Urinary bladder (tissue), 4 donors: ENCODE measurements at places on chromosomes 1 and 21.

- DNase-seq, result no peak
Observed at GRCh38 chr1:7810395-7810794, 26.3 kb downstream of the PER3 start.

- no peak for DNase-seq
Observed at GRCh38 chr21:32782698-32783097, 11.1 kb upstream of the PAXBP1 start.

DNA sequence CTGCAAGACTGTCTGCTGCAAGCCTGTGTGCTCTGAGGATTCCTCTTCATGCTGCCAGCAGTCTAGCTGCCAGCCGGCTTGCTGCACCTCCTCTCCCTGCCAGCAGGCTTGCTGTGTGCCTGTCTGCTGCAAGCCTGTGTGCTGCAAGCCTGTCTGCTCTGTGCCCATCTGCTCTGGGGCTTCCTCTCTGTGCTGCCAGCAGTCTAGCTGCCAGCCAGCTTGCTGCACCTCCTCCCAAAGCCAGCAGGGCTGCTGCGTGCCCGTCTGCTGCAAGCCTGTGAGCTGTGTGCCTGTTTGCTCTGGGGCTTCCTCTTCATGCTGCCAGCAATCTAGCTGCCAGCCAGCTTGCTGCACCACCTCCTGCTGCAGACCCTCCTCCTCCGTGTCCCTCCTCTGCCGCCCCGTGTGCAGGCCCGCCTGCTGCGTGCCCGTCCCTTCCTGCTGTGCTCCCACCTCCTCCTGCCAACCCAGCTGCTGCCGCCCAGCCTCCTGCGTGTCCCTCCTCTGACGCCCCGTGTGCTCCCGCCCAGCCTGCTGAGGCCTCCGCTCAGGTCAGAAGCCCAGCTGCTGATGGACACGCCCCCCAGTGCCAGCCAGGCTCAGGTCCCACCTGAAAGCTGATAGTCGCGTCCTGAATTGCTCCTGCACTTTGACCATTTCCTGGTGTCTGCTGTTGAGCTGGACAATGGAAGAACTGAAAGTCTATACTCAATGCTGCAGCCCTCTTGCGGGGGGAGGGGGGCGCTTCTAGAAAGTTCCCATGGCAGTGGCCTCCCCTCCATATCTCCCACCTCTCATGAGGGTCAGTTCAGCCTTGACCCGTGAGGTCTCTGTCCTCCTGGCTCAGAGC is 1.2 kb downstream of the KRTAP10-4 start:
- no peak for DNase-seq

GRCh38 chr1:41240781-41241353 is 1.2 kb downstream of the SCMH1 start:
- no peak for DNase-seq

- DNase-seq, result no peak
Observed at GRCh38 chr1:54298284-54299033, 98.5 kb downstream of the MRPL37 start.

GRCh38 chr21:30349572-30349971 is 1.2 kb upstream of the KRTAP23-1 start:
- no peak for DNase-seq

DNA sequence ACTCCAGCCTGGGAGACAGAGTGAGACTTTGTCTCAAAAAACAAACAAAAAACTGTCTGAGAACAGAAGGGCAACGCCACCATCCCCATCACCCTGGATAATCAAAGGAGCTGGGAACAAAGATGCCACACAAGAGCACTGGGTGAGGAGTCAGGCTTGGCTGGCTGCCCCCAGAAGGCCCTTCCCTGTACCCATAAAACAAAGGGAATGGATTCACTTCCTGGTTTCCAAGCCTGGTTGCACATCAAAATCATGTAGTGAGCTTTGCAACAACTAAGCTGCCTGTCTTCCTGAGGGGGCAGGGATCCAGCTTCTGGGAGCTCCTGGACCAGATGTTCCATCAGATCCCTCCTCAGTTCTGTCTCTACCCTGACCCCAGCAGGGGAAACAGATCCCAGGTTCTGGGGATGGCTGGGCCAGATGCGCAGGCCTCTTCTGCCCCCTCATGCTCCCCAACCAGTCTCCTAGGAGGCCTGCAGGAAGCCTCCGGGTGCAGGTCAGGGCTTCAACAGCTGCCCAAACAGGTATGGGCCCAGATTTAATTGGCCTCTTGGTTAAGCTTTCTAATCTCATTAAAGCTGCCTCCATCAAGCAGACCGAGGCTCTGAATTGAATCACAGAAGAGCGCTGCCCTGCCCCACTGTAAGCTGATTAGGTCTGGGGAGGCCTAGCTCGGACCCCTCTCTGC is 97.8 kb downstream of the MRPL37 start:
- DNase-seq, result no peak

- no peak for DNase-seq
Observed at GRCh38 chr21:41664881-41665765, 101.7 kb downstream of the RIPK4 start.

GRCh38 chr1:117828201-117828600 is 101.2 kb downstream of the GDAP2 start:
- no peak for DNase-seq

- DNase-seq, result no peak
Observed at GRCh38 chr1:194419721-194420120, 1233.3 kb upstream of the B3GALT2 start.

DNA sequence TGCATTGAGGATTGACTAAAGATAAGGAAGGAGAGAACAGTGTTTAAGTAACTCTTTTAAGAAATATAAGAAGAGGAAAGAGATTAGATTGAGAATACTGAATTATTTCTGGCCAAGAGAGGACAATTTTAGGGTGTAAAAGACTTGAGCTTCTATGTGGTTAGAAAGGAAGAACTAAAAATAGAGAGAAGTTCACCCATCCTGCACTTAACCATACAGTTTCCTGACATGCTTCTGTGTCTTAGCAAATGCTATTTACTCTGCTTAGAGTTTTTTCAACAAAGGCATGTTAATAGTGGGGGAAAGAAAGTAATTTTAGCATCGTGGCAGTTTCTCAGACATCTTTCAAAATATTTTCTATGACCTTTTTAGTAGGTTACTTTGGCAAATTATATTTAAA is 122.8 kb upstream of the GPR52 start:
- DNase-seq, result no peak

GRCh38 chr1:156851779-156852417 is 7.0 kb downstream of the INSRR start:
- no peak for DNase-seq

DNA sequence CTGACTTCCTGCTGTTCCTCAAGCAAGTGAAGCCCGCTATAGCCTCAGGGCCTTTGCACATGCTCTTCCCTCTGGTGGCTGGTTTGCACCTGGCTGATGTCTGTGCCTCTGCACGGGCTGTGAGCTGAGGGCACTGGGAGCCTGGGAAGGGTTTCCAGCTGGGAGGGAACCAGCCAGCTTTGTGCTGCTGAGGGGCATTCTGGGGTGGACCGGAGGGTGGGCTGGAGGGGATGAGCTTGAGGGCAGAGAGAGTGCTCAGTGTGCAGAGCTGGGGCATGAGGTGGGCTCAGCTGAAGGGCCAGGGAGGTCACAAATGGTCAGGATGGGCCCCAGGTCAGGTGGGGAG is 305.7 kb downstream of the MATN1 start:
- DNase-seq, result no peak

- DNase-seq, result no peak
Observed at GRCh38 chr1:45545019-45545493, 5.6 kb upstream of the AKR1A1 start.

- DNase-seq, result no peak
Observed at GRCh38 chr1:60963167-60963940, 119.0 kb upstream of the NFIA start.

DNA sequence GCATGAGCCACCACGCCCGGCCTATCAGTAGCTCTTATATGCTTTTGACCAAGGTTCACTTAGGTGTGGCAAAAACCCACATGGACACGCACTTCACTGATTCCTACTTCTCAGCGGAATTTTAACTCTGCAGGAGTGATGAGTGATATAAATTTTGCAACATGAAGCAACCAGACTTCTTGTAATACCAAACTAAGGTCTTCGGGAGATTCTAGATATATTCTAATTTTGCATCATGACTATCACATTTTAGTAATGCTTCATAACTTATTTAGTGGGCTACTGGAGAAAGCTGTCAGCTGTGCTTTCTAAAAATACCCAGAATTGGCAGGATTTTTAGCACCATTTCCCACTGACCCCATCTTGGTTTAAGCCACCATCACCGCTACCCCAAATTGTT is 27.8 kb downstream of the RHCE start:
- DNase-seq, result no peak

DNA sequence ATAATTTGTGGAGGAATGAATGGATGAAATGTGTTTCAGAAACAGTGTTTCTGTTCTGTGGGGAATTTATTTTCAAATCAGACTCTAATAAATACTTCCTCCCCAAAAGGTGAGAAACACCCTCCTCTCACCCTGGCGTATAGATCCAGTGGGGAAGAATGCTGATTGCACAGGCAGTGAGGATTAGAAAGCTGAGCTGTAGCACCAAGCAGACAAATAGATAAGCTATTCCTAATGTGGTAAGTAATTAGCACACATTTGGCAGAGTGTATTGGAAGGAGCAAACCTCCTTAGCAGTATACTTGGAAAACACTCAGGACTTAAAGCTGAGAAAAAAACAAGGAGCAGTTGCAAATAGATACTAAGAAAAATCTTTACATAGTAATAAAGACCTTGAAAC is 50.8 kb downstream of the NUF2 start:
- DNase-seq, result no peak

- DNase-seq, result no peak
Observed at GRCh38 chr1:185672719-185673360, 61.4 kb upstream of the HMCN1 start.

DNA sequence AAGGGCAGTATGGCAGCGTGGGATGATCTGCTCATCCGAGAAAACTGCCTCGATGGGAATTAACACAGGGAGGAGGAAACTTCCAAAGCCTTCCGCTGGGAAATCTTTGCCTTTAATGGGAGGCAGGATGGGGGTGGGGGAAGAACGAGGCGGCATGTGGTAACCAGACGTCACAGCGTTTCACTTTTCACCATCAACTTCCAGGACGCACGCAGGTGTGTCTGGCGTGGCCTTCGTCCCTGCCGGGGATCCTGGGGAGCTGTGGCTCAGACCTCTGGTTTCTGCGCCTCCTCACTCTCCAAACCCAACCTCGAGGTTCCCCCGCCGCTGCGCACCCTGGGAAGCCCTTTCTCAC is 282 bp downstream of the RSPH1 start:
- DNase-seq, result no peak

DNA sequence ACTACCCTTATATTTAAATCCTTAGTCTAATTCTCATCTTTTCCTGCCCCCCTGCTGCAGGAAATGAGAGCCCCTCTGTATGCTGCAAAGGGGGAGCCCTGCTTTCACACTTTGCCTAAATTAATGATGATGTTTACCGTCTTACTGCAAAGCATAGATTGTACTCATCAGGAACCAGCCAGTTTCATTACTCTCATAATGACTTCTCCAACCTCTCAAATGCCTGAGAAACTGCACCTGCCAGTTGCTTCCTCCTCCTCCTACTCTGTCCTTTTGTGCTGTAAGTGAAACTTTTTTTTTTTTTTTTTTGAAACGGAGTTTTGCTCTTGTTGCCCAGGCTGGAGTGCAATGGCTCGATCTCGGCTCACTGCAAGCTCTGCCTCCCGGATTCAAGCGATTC is 101.7 kb downstream of the ADSS2 start:
- DNase-seq, result no peak

GRCh38 chr1:207946756-207947155 is 35.8 kb upstream of the CD34 start:
- DNase-seq, result no peak

DNA sequence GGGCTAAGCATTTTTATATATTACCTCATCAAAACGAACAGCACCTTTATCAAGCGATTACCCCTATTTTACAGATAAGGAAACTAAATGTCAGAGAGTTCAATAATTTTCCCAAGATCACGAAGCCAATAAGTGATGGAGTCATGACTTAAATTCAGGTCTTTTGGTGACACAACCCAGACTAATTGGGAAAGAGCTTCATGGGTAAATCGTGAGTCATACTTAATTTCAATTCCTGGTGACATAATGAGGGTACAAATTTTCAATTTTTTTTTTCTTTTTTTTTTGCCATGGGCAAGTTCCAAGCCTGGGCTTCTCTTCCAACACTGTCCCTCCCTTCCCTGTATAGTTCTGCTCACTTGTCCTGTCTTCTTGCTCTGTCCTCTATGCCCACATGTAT is 30.1 kb upstream of the IL10 start:
- no peak for DNase-seq

GRCh38 chr1:232664844-232665777 is 35.2 kb upstream of the SIPA1L2 start:
- no peak for DNase-seq

DNA sequence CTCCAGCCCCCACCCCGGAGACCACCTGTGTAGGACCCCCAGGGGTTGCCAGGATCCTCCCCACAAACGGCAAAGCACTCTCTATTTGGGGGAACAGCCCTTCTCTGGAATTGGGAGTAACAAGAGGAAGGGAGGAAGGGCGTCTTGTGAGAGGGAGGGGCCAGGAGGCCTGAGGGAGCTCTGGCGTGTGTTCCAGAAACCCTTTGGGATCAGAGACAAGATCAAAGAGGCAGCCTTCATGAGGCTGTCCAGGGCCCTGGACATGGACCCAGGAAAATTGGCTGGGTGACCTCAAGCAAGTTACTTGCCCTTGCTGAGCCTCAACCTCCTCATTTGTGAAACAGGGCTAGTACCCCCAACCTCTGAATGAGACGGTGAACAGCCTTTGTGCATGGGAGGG is 18.1 kb upstream of the ECE1 start:
- DNase-seq, result no peak

- DNase-seq, result no peak
Observed at GRCh38 chr1:229710746-229711145, 84.7 kb downstream of the URB2 start.

- no peak for DNase-seq
Observed at GRCh38 chr1:52920791-52921291, 699 bp downstream of the ECHDC2 start.

DNA sequence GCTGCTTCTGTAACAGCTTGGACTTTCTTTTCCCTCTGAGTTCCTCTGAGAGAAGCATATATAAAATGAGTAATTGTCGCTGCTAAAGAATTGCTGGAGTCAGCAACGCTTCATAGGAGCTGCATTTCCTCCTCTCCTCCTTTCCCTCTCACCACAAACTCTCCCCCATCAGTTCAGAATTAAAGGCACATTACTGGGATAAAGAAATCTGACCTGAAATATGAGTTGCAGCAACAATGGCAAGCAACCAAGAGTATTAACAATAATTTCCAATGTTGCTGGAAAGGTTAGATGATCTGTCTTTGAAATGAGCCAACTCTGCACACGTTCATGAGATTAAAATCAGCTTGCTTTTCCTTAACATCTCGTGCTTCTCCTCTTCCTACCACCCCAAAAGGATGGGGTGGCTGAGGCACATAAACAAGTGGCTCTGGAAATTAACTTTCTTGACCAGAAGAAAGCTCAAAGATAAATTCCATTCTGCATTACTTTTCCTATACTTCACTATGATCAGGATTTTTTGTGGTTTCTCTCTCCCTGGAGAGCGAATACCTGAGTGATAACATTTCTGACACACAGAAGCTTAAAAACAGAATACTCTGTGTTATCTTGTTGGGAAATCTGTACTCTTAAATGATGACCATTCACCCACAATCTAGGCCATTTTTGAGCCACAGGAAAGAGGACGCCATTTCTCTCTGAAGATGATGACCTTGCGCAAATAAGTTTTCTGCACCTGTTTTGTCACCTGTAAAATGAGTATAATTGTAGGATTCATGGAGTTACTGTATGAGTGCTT is 90.2 kb downstream of the TGFBR3 start:
- DNase-seq, result no peak

GRCh38 chr1:51283979-51284378 is 46.4 kb downstream of the TTC39A start:
- DNase-seq, result no peak
